ENCODE measurements at places on chromosomes 16 and 17. TPM values are rescaled to one million over a fixed set of nuclear protein-coding genes. Genes with fewer than 3 reads are reported as not detected.

DNA sequence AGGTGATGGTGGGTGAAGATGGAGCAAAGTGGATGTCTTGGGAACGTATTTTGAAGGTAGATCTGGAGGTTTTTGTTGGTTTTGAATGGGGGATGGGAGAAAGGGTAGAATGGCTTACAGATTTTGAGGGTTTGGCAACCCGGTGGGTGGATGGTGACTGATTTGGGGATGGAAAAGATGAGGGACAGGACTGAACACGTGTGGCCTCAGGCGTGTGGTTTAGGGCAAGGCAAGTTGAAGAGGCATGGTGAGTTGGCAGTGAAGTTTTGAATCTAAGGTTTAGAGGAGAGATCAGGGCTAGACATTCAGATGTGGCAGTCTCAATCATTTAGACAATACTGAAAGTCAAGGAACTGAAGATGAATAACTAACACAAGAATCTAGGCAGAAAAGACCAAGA lies 5.0 kb upstream of the DCTPP1 start:
- ATAC-seq = no peak

- no peak for ATAC-seq
Observed at GRCh38 chr17:47209499-47209898, 351 bp downstream of the MYL4 start.

GRCh38 chr17:4901108-4901647 lies 1.7 kb downstream of the CHRNE start:
- no peak for ATAC-seq

DNA sequence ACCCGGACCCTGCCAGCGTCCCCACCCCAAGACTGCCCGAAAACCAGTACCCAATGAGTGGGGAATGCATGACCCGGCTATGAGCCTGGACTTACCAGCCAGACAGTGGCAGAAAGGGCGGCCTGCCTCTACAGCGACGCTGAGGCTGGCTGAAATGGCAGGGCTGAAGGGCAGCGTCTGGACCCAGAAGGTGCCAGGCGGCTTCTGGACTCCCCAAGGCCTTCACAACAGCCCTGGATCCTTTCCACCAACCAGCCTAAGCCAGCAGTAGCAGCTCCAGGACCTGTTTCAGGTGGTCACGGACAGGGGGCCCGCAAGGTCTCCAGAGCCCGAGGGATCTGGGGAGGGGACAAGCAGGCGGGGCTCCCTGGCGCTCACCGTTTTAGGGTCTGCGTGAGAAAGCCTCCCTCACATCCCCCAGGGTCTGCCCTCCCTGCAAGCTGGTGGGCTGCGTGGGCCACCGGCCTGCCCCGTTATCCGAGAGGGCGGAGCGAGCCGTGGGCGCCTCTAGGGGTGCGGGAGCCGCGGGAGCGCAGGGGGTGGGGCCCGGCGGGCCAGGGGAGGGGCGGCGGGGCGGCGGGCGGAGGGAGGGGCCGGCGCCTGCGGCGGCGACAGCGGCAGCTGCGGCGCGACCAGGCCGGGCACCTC lies at the start of gene RIPOR1:
Gene RIPOR1, plus strand, starts transcription at position 608 of the 648 bp plus-strand sequence. CDS start 9,618 bp downstream, outside the sequence.
- peak; percentile 8 for ATAC-seq

DNA sequence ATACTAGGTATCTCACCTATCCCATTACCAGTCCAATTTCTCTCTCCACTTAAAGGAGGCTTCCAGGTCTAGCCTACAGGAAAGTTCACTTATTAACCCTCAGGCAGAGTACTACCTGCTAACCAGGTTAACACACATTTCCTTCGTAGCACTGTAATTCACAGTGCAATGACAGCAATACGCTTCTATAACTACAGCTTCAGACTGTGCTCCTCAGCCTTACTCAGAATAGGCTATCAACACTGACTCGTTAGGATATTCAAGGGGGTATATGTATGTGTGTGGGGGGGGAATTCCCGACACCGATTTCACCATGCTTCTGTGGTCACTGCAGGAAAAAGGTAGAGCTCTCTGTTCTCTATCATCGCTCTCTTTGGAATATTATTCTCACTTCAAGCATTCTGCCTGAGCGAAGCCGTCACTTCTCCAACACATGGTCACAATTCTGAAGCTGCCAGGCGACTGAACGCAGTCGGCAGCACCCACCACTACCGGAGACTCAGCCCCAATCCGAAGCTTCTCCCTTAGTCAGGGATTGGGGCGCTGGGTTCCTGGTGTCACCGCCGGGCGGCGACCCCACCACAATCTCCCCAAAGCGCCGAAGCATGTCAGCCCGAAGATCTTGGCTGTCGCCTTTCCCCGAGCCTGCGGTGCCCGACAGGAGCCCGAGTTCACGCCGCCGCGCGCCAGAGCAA lies 618 bp downstream of the GGA3 start:
- peak; percentile 17 for ATAC-seq

GRCh38 chr17:68734931-68735330 lies 133.8 kb upstream of the FAM20A start:
- ATAC-seq = no peak

DNA sequence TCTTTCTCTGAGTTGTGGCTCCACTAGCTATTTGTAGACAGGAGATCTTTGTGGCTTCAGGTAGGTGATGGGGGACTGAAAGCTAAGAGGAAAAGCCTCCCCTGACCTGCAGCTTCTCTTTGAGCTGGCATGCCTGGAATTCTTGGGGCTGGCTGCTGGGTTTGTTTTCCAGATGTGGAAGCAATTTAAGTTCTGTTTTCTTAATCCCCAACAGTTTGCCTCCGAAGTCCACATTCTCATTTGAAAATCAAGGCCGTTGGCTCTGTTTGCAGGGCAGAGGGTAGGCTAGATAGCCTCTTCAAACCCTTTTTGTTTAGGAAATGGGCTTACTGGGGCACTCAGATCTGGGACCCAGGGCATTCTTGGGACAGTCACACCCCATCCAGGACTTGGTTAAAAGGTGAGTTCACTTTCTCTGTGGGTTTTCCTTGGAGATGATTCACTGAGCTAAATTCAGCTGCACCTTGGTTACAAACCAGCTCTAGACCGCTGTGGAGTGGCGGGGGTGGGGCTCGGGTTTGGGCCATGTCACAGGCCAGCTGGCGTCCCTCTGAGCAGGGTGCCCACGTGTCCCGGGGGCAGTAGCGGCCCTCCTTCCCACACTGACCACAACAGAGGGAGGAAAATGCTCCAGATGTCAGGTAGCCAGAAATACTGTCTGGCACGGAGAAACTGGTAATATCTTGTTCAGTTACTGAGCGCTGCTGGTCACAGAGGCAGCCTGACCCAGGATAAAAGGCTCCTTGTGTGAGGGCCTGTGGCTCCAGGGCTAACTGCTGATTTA lies 108.5 kb downstream of the RAB11FIP4 start:
- ATAC-seq = peak; percentile 44

GRCh38 chr17:2195729-2196128 lies 107.9 kb downstream of the SMG6 start:
- peak; percentile 75 for ATAC-seq

DNA sequence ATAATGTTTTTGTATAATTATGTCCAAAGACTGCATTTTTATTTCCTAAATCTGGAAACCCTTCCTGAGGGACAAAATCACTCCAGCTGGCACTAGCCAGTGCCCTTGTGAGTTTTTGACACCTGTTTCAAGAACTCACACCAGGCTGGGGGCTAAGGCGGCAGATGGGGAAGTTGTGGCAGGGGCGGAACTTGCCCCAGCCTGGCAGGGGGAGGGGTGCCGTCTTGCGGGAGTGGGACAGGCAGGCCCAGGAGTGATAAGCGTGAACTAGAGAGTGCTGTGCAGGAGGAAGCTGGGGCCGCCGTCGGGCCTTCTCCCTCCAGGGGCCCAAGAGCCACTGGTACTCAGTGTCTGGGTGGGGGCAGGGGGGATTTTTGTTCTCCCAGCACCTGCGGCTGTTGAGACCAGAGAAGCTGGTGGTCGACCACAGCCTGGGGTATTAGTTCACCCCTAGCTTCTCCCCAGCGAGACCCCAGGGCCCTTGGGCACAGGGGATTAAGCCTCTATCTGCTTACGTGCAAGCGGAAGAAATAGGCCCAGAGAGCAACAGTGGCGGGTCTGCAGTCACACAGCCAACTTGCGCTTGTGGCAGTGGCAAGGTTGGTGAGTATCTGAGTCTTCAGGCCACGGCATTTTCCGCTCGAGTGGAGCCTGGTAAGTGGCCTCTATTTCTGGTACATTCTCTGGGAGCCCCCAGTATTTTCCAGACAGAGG lies 40.2 kb upstream of the PLCG2 start:
- ATAC-seq = peak; percentile 37

The TBC1D26 gene
- not detected for total RNA-seq

- no peak for ATAC-seq
Observed at GRCh38 chr16:30375864-30376263, 1.3 kb downstream of the MYL11 start.

GRCh38 chr16:62135911-62136310 lies 99.7 kb upstream of the CDH8 start:
- no peak for ATAC-seq

DNA sequence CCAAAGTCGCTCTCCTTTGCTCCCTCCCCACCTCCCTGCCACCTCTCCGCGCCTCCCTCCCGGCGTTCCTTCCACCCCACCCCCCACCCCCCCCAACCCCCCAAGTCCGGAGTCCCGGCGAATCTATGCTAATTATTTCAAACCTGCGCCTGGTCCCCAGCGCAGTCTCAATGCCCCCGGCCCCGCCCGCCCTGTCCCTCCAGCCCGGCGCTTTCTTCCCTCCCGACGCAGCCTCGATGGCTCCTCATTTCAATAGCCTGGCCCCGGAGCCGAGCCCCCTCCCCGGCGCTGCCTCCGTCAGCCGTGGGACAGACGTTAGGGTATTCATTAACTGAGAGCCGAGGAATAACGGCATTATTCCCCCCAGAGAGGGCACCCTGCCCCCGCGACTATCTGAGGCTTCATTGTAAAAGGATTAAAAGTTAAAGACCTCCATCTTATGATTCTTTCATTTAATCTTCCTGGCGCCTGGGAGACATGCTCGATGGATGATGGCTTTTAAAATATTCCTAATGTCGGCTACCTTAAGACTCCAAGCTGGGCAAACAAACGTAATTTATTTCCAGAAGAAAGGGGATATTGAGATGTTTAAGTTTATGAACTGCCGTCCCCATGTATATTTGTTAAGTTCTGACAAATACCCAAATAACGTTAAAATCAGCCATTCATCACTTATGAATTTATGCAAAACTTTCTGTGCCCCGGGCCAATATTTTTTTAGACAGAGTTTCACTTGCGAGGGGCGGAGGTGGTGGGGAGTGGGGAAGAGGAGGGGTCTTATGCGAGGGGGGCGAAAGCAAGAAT lies 3.4 kb downstream of the NOG start:
- ATAC-seq = no peak

All from esophagus mucosa (tissue), 1 donor.